ENCODE measurements at places on chromosomes 1 and 21.

GRCh38 chr1:44002606-44003157 is 11.3 kb downstream of the CCDC24 start:
- no peak for DNase-seq

DNA sequence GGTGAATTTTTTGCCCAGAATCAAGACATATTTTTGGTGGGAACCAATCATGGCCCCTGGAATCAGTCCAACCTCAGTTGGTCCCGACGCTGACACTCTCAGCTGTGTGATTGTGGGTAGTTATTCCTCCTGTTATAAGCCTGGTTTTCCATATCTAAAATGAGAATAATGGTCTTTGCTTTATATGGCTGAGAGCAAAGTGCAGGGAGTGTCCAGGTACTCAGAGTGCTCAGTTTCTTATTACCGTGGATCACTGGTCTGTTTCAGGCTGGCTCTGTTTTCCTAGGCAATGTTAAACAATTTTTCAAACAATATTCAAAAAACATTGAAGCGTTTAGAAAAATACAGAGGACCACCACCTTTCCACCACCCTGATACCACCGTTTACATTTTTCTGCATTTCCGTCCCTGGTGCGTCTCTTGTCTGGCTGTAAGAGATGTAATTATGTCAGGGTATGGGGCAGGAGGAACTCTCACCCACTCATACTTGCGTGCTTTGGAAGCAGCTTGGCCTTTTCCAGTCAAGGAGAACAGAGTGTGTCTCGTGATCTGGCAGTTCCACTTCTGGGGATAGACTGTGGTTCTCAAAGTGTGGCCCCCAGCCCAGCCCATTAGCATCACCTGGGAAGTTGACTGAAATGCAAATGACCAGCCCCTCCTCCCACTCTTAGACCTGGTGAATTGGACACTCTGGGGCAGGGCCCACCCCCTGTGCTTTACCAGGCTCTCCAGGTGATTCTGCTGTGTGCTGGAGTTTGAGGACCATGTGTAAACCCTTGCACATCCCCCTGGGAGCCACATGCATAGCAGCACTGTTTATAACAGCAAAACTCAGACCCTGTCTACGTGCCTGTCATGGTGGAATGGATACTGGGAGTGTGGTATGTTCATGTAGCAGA is 6.8 kb downstream of the MX1 start:
- DNase-seq = no peak

GRCh38 chr1:94801919-94802546 is 18.1 kb upstream of the SLC44A3 start:
- DNase-seq = peak; percentile 81

DNA sequence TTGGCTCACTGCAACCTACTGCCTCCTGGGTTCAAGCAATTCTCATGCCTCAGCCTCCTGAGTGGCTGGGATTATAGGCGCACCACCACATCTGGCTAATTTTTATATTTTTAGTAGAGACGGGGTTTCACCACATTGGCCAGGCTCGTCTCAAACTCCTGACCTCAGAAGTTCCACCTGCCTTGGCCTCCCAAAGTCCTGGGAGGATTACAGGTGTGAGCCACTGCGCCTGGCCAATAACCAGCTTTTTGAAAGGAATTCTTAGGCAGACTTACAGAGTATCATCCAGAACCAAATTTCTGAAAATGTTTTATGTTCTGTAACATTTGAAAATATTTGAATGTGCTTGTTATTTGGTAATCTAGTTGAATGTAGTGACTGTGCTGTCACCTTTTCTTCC is 14.6 kb downstream of the BTF3L4 start:
- no peak for DNase-seq

- no peak for DNase-seq
Observed at GRCh38 chr21:42850463-42850862, 28.9 kb downstream of the WDR4 start.

DNA sequence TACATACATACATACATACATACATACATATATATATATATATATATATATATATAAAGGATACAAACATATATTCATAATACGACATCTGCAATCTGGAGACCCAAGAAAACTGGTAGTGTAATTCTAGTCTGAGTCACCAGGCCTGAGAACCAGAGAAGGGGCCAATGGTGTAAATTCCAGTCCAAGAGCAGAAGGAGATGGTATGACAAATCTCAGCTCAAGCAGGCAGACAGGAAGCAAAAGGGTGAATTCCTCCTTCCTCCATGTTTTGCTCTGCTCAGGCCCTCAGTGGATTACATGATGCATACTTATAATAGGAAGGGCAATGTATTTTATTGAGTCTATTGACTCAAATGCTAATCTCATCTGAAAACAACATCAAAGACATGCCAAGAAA is 1060.4 kb upstream of the TMPRSS15 start:
- DNase-seq = no peak
